Hypothalamus (tissue), 51 donors: ENCODE measurements at places on chromosomes 5 and 9.
A peak's percentile ranks its signal among the peaks of the same experiment; 100 is the strongest.

GRCh38 chr5:9558319-9558965 is 12.6 kb upstream of the SEMA5A start:
- no peak for DNase-seq

GRCh38 chr5:138180183-138180782 is 1.4 kb downstream of the KIF20A start:
- no peak for DNase-seq

GRCh38 chr9:128304136-128304970 is 17.9 kb downstream of the TRUB2 start:
- no peak for DNase-seq

GRCh38 chr5:180126716-180127681 is 55.4 kb upstream of the RNF130 start:
- peak; percentile 31 for DNase-seq

DNA sequence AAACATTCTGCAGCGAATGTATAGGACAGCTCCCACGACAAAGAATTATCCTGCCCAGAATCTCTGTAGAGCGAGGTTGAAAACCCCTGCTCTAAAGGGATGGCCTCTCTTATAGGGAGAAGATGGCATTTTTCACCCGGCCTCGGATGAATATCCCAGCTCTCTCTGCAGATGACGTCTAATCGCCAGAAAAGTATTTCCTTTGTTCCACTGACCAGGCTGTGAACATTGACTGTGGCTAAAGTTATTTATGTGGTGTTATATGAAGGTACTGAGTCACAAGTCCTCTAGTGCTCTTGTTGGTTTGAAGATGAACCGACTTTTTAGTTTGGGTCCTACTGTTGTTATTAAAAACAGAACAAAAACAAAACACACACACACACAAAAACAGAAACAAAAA is 17.4 kb upstream of the RARS1 start:
- DNase-seq = no peak
